ENCODE measurements at places on chromosomes 16 and 17.

DNA sequence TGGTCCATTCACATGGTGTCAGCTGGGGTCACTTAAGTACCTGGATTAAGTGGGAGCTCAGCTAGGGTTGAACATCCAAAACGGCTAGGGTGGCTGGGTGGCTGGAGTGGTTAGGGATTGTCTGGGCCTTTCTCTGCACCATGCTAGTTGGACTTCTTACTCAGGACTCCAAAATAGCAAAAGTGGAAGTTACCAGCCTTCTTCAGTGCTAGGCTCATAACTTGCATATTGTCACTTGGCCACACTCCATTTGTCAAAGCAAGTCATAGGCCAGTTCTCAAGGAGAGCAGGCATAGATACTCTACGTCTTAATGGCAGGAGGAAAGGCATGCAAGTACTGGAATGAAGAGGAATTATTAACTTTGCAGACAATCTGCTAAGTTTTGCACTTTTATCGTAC, 69.7 kb downstream of the ESRP2 start:
- DNase-seq: no peak

DNA sequence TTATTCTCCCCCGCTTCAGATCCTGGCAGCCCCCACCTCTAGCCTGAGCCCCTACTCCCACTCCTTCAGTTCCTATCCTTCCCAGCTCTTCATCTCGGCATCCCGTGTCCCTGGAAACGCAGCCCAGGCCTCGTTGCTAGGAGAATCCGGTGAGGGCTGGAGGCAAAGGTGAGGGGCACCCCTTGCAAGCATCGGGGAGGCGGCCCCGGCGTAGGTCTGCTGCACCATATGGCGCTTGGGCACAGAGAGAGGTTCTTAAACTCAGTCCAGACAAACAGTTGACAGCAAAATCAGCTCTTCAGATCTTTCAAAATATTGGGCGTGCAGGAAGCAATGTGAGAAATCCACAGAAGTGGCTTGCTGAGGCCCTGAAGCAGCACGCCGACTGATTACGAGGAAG, 15.0 kb downstream of the SLC38A8 start:
- DNase-seq: no peak

- DNase-seq: no peak
Observed at GRCh38 chr17:33016920-33017319, 25.3 kb downstream of the SPACA3 start.

DNA sequence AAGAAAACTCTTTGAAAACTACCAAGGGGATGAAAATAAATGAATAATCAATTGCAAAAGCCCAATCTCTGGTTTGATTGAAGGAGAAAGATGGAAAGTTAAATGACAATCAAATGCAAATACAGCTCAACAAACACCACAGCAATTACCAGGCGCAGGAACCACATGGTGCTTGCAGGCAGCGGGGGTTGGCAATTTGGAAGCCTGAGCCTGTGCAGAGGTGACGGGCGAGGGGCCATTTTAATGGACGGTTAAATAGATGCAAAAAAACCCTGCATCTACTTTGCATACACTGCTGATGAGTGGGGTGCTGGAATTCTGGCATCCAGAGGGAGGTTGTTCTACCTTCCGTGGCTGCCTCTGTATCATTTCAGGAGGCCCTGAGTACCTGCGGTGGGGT, 4.8 kb upstream of the SEZ6 start:
- no peak for DNase-seq

DNA sequence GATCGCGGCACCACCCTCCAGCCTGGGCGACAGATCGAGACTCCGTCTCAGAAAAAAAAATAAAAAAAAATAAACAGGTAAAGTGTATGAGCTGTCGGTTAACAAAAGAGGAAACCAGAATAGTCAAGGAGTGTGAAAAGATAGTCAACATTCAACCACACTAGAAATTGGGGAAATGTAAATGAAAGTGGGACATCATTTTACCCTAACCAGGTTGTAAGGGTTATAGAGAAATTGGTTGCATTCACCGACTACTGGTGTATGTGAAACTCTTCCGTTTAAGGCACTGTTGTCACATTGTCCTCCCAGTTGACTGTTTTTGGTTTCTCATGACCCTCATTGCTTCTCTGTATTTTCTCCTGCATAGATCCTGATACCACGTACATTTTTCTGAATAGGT, 62.8 kb downstream of the RABEP1 start:
- no peak for DNase-seq

All from globus pallidus (tissue), 1 donor.